ENCODE measurements at places on chromosomes 4 and X.

DNA sequence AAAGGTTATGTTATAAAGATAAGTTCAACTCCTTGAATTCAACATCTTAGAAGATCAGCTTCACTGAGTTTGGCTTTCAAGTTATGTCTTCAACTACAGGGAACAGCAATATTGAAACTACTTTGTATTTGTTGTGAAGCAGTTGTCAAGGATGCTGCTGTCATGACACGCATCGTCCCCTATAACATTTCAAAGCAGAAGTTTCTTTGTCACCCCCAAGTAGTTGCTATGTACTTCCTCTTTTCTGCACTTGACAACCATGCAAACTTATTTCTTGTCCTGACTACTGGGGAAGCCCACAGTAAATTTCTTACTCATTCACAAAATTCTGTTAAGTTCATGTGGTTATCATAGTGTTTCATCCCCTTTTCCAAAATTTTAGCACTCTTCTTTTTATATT lies 14.3 kb downstream of the ANTXR2 start:
- no peak for DNase-seq

- no peak for DNase-seq
Measured at GRCh38 chr4:140617499-140618248, 48.9 kb upstream of the UCP1 start.

DNA sequence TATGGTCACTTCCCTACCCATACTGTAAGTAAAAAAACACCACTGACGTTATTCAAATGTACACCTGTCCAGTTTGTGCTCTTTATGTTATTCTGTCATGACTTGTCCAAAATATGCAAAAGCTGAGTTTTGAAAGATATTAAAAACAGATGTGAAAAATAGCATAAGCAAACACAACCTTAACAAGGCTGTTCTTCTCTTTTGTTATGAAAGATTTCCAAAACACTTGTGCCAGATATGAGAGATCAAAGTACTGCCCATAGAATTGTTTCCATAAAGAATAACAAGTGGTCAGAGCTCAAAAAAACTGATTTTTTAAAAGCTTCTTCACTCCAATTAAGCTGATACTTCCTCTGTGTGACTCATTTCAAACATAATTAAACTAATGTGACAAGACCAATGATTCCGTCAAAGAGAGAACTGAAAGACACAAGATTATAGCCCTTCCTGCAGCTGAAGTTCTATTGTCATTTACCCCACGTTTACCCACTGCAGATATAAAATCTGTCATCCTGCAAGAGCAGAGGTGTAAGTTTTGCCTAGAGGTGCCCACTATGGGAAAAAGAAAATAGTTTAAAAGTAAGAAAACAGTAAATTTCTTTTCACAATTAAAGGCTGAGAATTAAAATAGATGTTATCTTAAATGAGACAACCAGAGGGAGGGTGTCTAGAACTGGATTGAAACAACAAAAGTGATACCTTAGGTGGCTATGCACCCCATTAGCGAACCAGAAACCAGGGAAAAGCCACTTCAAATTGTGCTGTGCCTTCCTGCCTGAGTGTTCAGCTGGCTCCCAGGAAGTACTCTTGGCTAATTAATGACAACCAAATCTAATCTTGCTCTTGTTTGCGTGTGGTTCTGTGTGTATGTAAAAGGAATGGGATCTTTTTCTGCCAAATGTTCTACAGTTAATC lies 30.1 kb downstream of the RASSF6 start:
- DNase-seq, result no peak

GRCh38 chr4:89258506-89258905 lies 49.1 kb downstream of the GPRIN3 start:
- DNase-seq, result no peak

DNA sequence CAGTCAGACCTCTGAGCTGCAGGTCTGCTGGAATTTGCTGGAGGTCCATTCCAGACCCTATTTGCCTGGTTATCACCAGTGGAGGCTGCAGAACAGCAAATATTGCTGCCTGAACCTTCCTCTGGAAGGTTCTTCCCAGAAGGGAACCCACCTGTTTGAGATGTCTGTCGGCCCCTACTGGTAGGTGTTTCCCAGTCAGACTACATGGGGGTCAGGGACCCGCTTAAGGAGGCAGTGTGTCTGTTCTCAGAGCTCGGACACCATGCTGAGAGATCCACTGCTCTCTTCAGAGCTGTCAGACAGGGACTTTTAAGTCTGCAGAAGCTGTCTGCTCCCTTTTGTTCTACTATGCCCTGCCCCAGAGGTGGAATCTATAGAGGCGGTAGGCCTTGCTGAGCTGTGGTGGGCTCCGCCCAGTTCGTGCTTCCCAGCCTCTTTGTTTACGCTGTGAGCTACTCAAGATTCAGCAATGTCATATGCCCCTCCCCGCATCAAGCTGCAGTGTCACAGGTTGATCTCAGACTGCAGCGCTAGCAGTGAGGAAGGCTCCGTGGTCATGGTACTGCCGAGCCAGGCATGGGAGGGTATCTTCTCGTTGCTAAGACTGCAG lies 44.1 kb upstream of the KDR start:
- no peak for DNase-seq

DNA sequence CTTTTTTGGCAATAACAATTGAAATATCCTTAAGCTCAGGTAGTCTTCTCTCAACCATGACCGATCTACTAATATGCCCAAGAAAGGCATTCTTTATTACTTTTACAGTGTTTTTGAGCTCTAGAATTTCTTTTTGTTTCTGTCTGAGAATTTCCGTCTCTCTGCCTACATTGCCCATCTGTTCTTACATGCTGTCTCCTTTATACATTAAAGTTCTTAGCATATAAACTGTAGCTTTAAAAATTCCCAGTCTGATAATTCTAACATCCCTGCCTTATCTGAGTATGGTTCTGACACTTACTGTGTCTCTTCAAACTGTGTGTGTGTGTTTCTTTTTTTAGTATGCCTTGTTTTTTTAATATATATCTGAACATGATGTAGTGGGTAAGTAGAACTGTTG lies 658.1 kb downstream of the GRID2 start:
- DNase-seq, result no peak

DNA sequence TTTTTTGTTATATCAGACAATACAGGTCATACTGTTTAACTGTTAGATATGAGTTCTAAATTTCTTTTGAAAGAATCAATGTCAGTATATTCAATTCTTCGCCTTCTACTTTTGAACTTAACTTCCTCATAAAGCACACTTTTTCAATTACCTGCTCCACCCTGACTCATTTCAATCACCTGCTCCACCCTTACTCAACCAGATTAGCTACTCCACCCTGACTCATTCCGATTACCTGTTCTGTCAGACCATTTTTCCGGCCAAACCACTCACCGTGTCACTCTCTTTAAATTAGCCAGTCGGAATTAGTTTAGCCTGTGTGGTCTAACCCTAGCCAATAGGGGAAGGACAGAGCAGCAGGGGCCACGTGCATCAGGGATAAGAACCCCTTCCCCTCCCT lies 751.8 kb upstream of the POU3F4 start:
- DNase-seq, result no peak

DNA sequence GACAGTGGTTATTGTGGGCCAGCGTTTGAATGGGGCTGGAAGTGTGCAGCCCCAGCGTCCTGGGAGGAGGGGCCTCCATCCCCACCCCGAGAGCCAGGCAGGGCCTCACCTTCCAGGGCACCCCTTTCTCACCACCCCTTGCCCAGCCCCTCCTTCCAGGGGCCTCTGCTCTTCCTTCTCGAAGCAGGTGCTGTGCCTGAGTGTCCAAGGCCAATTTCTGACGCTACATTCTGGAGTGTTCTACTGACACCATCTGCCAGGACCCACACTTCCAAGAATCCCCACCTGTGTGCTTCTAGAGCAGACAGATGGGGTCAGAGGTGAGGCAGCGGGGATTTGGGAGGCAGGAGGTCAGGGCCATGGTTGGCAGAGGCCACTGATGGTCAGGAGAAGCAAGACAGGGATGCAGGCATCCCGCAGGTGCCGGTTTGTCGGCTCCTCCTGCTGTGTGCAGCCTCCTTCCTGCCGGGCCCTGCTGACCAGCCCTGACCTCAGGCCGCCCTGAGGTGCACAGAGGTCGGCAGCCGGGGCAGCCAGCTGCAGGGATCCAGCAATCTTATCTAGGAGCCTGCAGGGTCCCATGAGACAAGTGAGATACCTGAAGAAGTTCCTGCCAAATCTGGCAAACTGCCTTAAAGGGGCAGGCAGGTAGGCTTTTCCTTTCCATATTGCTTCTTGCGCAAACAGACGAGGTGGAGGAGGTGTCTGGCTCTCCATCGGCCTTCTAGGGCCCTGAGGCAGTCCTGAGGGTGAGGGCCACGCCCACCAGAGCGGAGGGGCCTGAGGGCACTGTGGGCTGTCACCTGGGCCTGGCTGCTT lies 18.8 kb downstream of the MSANTD1 start:
- DNase-seq, result no peak

- DNase-seq, result no peak
Measured at GRCh38 chr4:144411119-144411518, 234.8 kb upstream of the HHIP start.

DNA sequence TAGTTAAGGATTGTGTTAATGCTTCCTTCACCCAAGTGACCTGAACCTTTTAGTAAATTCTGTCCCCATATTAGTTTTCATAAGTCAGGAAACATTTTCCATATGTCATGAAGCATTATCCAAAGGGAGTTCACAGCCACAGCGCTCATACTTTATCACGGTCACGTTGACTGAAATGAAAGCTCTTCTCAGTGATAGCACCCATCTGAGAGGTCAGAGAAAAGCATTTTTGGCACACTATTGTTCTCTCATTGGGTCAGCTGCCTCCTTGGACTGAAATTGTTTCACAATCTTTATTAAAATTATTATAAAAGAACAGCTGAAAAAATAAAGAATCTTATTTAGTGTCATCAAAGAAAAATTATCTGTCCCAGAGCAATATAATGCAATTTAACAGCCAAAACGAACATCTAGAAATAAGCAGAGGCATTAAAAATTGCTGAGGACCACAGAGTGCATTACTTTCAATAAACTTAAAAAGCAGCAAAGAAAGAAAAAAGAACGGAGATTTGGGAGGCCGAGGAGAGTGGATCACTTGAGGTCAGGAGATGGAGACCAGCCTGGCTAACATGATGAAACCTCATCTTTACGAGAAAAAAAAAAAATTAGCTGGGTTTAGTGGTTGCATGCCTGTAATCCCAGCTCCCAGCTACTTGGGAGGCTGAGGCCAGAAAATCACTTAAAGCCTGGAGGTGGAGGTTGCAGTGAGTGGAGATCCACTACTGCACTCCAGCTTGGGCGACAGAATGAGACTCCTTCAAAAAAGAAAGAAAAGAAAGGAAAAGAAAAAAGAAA lies 680.8 kb upstream of the FAM241A start:
- no peak for DNase-seq

GRCh38 chr4:139847602-139848001 lies 182.0 kb downstream of the MGST2 start:
- DNase-seq, result no peak

GRCh38 chr4:185341377-185341776 lies 54.3 kb downstream of the LRP2BP start:
- DNase-seq, result no peak

GRCh38 chrX:20527558-20528011 lies 260.9 kb upstream of the RPS6KA3 start:
- no peak for DNase-seq

DNA sequence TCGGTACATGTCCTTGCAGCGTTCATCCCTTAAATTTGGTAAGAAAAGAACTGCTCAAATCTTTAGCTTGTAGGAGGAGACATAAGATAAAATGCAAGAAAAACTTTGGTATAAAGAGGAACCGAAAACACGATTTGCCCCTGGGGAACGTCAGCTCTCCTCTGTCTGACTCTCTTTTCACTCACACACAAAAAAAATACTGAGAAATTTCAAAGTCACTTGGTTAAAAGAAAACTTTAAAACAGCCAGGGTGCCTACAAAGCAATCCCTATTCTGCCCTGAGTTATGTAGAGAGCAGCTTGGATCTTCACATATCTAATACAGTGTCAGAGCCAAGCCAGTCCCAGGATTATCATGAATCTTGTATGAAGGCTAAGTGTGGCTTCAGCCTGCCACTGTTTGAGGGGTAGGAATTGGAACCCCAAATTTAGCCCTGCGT lies 248.5 kb upstream of the CXXC4 start:
- no peak for DNase-seq

DNA sequence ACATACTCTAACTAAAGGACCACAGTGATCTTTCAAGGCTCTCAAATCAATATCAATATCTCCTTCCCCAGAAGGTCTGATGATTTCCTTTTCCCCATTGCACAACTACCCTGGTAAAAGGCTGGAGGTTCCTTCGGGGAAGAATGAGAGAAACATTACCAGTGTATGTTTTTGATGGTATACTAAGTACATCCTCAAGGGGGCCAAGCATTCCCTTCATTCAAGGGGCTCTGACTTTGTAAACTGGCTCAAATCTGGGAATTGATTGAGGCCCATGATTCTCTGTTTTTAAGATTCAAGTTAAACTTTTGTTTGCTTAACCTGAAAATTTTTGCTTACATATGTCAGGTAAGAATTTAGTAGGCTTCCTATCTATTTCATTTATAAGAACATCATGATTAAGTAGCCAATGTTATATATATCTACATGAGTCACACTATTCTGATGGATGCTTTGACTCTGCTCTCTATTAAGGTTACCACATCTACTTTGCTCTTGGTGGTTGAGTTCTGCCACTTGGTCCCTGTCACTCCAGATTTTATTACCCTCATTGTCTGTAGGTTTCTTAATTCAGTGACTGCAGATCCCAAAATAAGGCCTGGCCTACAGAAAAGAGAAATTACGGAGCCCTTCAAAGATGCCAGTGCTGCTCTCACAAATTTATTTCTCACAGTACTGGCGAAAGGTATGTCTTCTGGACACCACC lies 16.4 kb upstream of the GUCY1B1 start:
- no peak for DNase-seq

- DNase-seq, result no peak
Measured at GRCh38 chr4:152033621-152034020, 272.8 kb upstream of the GATB start.

- no peak for DNase-seq
Measured at GRCh38 chr4:183588169-183588675, 70.8 kb downstream of the RWDD4 start.

- DNase-seq, result no peak
Measured at GRCh38 chrX:40807384-40807783, 72.0 kb upstream of the MED14 start.

GRCh38 chrX:43655151-43656004 lies 721 bp upstream of the MAOA start:
- peak; percentile 5 for DNase-seq

- no peak for DNase-seq
Measured at GRCh38 chrX:121496966-121497365, 449.6 kb downstream of the GLUD2 start.

- no peak for DNase-seq
Measured at GRCh38 chr4:80015407-80016189, 57.4 kb downstream of the ANTXR2 start.

DNA sequence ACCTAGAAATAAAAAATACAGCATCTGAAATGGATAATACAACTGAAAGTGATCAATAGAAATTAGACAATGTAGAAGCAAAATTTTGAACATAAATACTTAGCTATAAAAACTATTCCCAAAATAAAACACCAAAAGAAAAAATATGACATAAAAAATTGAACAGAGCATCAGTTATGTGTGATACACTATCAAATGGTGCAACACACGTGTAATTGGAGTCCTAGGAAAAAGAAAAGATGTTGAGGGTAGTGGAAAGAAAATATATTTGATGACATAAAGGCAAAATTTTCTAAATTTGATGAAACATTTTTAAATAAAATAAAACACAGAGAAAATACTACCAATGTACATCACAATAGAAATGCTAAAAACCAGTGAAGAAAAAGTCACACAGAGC lies 63.1 kb downstream of the NPY2R start:
- no peak for DNase-seq

- no peak for DNase-seq
Measured at GRCh38 chrX:45137531-45137930, 63.1 kb downstream of the DIPK2B start.

GRCh38 chr4:99510721-99511120 lies at the start of gene C4orf17:
Gene C4orf17 (plus strand): TSS chr4:99511021. CDS start chr4:99513082, 2,061 bp downstream.
- DNase-seq, result no peak
